NB4 (cell line): ENCODE measurements at places on chromosomes 13 and 19.
A peak's percentile ranks its signal among the peaks of the same experiment; 100 is the strongest.

- DNase-seq, result no peak
Measured at GRCh38 chr13:52780611-52781010, 41.0 kb upstream of the CNMD start.

DNA sequence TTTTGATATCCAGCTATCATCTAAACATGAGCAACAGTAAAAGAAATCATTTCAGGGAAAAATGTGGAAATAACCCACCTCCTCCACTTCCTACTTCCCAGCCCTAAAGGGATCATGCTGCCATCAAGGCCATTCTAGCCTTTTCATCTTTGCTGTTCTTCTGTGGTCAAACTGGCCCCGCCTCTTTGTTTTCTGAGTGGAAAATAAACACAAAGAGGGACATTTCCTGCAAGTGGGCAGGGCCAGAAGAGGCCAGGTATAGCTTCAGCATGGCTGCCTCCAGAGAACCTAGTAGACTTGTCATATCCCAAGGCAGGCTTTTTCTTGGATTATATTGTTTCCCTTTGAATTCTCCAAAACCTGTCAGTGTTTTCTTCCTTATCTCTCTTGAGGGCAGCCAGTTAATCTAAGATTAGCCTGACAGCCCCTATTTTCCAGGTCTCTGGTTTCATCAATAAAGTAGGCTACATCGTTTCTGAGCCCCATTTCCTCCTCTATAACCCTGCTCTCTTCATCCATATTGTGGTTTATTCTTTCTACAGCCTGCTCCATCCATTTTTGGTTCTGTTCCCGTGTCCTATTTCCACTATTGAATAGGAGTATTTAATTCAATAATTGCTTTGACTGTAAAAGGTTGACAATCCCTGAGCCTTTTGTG is 117.6 kb downstream of the GPC6 start:
- no peak for DNase-seq

- no peak for DNase-seq
Measured at GRCh38 chr19:29813642-29814041, 1.9 kb downstream of the CCNE1 start.

DNA sequence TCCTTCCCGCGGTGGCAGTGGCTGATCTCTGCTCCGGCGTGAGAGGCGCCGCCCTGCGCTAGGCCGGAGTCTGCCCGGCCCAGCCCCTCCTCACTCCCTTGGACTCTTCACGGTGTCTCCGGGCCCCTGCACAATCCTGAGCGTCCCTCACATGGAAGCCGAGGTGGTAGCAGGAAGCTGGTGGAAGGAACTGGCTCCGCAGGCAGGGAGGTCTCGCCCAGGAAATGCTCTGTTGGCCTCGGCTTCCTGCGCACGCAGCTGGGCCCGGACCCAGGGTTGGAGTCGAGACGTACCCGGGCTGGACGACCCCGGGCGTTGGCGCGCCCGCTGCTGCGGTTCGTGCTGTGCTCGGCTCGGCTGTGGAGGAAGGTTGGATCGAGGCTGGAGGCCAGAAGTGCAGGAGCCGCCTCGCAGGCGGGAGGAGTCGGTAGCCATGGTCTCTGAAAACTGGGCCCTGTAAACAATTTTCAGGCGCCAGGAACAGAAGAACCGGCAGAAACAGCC is 46.3 kb downstream of the ZNF724 start:
- DNase-seq, result no peak

DNA sequence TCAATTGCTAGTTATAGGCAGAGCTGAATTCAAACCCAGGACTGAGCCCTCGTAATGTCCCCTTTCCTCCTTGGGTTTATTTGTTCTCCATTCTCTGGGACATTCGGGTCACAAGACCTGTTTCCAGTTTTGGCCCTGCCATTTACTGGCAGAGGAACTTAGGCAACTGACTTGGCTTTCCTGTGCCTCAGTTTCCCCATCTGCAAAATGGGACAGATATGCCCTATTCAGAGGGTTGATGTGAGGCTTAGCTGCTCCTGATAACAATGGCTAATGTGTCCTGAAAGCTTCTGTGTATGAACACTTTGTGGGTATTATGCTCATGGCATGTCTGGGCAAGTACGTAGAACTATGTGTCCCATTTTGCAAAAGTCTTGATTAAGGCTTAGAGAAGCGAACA is 996 bp downstream of the ZNF524 start:
- DNase-seq, result no peak

- no peak for DNase-seq
Measured at GRCh38 chr19:49489601-49490167, 2.3 kb downstream of the RPL13A start.

DNA sequence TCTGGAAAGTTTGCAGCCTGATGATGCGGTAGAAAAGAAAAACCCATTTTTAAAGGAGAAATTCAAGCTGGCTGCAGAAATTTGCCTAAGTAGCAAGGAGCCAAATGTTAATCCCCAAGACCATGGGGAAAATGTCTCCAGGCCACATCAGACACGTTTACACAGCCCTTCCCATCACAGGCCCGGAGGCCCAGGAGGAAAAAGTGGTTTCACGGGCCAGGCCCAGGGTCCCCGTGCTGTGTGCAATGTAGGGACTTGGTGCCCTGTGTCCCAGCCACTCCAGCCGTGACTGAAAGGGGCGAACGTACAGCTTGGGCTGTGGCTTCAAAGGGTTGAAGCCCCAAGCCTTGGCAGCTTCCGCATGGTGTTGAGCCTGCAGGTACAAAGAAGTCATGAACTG is 35.9 kb downstream of the ZNF627 start:
- DNase-seq, result no peak

DNA sequence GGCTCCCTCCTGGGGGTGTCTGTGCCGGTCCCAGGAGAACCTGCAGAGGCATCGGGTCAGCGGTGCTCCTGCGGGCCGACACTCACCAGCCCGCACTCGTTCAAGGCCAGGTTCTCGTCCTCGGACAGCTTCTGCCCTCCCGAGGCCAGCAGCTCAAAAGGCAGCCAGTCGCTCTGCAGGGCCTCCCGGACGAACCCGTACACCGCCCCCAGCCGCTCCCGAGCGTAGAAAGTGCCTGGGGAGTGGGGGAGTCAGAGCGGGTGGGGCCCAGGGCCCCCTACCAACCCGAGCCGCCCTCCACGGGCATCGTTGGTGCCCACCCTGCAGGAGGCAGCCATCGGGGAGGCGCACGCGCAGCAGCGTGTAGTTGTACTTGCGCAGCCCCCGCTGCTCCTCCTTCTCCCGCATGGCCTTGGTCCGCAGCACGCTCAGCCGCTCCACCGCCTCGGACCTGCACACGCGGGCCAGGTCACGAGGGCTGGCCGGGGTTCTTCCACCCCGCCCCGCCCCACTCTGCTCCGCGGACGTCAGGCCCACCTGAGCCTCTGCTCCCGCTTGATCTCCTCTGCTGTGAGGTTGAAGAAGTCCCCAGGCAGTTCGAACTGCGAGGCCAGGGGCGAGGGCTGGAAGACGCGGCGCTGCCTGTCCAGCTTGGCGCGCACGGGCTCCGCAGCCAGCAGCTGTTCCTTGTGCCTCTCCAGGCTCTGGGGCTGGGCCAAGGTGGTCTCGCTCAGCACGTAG is 11.5 kb downstream of the UBXN6 start:
- DNase-seq, result no peak

DNA sequence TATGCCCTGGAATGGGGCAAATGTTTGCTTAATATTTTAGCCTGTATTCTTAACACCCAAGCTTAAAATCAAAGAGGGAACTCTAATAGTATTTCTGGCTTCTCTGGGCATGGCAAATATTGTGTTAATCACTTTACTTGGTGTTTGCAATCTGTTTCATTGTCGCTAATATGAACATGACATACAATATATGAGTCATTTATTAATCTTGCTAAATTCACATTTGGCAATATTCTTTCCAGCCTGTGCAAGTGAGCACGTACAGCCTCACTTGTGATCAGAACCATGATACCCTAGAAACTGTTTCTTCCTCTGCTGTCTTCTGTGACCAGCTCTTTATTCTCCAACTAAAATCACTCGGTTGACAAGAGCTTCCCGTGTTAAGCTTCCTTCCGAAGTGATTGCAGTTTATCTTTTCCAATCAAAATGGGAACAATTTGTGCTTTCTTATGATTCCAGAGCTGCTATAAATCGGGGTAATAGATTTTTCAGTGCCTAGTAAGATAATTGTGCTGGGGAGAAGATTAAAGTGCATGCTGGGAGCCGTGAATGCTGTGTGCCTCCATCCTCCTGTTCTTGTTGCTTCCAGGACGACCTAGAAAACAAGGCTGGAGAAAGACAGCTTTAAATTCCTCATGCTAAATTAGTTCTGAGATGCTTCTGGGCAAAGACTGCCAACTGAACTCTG is 153.0 kb upstream of the TMTC4 start:
- DNase-seq, result no peak

- no peak for DNase-seq
Measured at GRCh38 chr13:100951016-100951415, 276.4 kb upstream of the TMTC4 start.

DNA sequence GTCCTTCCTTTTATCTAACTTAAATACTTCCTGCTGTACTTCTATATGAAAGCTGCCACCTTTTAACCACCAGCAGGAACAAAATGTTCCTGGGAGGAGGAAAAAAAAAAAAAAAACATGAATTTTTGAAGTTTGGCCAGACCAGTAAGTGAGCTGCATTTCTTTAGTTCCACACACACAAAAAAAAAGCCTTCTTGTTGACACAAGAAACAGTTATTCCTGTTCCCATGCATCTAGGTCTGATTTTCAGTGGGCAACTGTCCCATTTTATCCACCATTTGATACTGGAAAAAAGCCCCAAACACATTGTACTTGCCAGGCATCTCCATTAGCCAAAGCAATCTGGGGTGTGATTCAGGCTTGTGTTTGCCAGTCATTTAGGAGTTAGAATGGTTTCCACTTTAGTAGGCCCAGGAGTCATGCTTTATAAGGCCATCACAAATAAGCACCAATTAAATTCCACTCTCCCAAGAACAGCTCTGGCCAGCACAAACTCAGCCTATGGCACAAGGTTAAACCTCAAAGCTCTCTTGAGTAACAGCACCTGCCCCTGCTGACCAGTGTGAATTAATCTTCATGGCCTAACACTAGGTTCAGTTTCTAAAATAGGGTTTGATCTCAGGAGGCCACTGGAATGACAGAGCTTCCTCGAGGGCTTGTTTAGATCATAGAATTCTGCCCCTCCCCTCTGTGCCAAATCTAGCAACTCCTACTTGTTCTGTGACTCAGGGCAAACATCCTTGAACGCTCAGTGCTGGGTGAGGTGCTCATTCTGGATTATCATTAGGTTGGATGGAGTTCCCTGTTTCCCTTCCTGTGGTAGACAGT is 67.1 kb downstream of the NUFIP1 start:
- no peak for DNase-seq

GRCh38 chr19:55447421-55448174 is 4.5 kb upstream of the SHISA7 start:
- peak; percentile 38 for DNase-seq

- DNase-seq, result no peak
Measured at GRCh38 chr13:33323801-33324510, 38.4 kb upstream of the STARD13 start.

GRCh38 chr13:50713523-50714248 is 129.8 kb downstream of the DLEU7 start:
- DNase-seq, result peak; percentile 99

DNA sequence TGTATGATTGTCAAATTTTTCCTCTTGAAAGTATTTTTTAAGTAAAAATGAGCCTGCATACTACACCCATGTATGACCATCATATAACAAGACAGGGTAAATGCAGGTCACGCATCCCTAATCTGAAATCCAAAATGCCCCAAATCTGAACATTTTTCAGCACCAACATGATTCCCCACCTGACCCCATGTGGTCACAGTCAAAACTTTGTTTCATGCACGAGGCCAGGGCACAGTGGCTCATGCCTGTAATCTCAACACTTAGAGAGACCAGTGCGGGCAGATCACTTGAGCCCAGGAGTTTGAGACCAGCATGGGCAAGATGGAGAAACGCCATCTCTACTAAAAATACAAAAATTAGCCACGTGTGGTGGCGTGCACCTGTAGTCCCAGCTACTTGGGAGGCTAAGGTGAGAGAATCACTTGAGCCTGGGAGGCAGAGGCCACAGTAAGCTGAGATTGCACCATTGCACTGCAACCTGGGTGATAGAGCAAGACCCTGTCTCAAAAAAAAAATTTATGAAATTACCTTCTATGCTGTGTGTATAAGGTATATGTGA is 63.7 kb upstream of the NPAS1 start:
- no peak for DNase-seq

GRCh38 chr19:35868172-35868822 is at the start of gene APLP1:
Gene APLP1, plus strand, starts transcription at chr19:35868574. Its CDS starts 63 bp downstream, at chr19:35868637.
- DNase-seq, result peak; percentile 48

DNA sequence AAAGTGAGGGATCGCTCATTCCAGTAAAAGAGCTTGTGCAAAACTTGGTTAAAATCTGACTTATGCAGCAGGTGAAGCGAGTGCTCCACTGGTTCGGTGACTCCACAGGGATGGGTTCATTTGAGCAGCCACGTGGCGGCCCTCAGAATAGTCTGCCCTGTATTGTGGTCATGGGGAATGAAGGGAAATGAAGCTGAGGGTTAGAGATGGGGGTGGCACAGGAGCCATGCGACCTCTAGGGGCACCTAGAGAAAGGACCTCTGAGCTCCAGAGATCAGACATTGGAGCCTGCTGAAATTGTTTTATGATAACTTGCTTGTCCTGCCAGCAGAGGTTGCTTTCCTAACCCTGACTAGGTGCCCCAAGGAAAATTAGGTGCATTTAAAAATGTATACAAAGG is 26.6 kb downstream of the CBY2 start:
- peak; percentile 51 for DNase-seq

GRCh38 chr13:114124921-114125320 is 7.5 kb downstream of the RASA3 start:
- DNase-seq, result peak; percentile 84

GRCh38 chr19:53007200-53007599 is 6.5 kb upstream of the ERVV-1 start:
- no peak for DNase-seq

DNA sequence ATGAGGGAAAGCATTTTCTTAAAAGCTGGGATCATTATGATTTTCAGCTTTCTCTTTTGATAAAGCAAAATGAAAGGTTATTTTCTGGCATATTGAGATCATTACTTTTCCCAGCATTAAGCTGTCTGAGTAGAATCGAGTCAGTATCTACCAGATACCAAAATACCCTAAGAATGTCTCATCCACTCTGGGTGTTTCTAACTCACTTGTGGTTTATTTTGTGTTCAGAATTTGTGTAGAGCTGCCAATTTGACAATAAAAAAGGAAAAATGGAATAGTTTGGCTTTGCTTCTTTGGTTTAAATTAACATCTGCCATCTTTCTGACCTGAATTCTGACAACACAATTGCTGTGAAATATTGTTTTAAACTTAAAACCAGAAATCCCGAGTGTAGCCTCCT is 438.7 kb upstream of the ARGLU1 start:
- no peak for DNase-seq

GRCh38 chr13:109145631-109146030 is 516.2 kb downstream of the MYO16 start:
- peak; percentile 82 for DNase-seq

GRCh38 chr13:51331354-51331861 is 8.1 kb upstream of the SERPINE3 start:
- peak; percentile 43 for DNase-seq

DNA sequence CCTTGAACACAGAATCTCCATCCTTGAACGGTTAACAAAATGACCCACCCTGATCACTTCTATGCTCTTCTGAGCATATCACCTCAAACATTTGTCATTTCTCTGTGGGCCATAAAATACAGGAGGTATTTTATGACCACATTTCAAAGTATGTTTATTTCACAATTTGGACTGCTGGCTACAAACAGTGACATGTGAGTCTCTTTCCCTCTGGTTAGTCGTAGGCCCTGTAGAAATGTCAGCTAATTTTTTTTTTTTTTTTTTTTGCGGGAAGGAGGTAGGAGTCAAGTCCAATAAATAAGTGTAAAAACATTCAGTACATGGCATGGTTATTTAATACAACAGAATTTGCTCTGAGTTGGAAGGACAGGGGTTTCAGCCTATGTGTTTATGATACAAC is 70.7 kb downstream of the FOXO1 start:
- DNase-seq, result no peak
